Esophagus muscularis mucosa (tissue), 4 donors: ENCODE measurements at places on chromosomes 12 and 14. TPM values are rescaled to one million over a fixed set of nuclear protein-coding genes. Genes with fewer than 3 reads are reported as not detected.

- peaks cover 18% of the 10 kb centered on the region for H3K27me3 ChIP-seq
- no peak overlapping the region for H3K27ac ChIP-seq
- no peak for DNase-seq
- H3K4me1 ChIP-seq = peaks cover 8% of the 10 kb centered on the region
These were observed 140.5 kb upstream of the CCND2 start for GRCh38 chr12:4133029-4133428.

GRCh38 chr12:74539765-74540526, 2.3 kb downstream of the ATXN7L3B start:
- H3K4me3 ChIP-seq = peak overlapping the region; percentile 57
- H3K36me3 ChIP-seq = no peaks in the 10 kb centered on the region
- no peaks in the 10 kb centered on the region for H3K27me3 ChIP-seq
- H3K27ac ChIP-seq = no peak overlapping the region
- no peak for DNase-seq

The PPP1R36 gene
- total RNA-seq = not detected

DNA sequence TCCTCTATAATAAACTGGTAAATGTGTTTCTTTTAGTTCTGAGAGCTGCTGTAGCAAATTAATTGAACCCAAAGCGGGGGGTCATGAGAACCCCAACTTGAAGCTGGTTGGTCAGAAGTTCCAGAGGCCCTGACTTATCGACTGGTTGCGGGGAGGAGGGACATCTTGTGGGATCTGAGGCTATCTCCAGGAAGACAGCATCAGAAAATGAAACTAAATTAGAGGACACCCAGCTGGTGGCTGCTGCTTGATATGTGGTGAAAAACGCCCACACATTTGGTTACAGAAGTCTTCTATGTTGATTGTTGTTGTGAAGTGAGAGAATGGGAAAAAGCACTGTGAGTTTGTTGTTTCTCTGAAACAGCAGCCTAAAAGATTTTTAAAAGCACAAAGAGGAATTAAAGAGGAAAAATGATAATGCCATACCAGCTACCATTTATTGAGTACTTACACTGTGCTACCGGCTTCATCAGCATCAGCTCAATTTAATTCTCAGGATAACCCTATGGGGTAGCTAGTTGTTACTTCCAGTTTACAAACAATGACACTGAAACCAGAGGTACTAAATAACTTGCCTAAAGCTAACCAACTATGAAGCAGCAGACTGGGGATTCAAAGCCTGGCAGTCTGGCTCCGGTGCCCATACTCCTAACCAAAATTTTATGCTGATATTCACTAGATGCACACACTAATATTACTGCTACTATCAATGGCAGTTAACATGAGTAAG, 24.3 kb downstream of the DDX24 start:
- no peak overlapping the region for H3K27ac ChIP-seq
- DNase-seq = peak; percentile 19
- no peaks in the 10 kb centered on the region for H3K27me3 ChIP-seq
- H3K4me1 ChIP-seq = peaks cover 33% of the 10 kb centered on the region
- H3K4me3 ChIP-seq = no peak overlapping the region
- H3K36me3 ChIP-seq = peaks cover 100% of the 10 kb centered on the region

The C12orf50 gene
- total RNA-seq = not detected

- DNase-seq = no peak
- H3K27me3 ChIP-seq = no peaks in the 10 kb centered on the region
These were observed 59.2 kb downstream of the PPFIBP1 start for GRCh38 chr12:27583057-27583797.

DNA sequence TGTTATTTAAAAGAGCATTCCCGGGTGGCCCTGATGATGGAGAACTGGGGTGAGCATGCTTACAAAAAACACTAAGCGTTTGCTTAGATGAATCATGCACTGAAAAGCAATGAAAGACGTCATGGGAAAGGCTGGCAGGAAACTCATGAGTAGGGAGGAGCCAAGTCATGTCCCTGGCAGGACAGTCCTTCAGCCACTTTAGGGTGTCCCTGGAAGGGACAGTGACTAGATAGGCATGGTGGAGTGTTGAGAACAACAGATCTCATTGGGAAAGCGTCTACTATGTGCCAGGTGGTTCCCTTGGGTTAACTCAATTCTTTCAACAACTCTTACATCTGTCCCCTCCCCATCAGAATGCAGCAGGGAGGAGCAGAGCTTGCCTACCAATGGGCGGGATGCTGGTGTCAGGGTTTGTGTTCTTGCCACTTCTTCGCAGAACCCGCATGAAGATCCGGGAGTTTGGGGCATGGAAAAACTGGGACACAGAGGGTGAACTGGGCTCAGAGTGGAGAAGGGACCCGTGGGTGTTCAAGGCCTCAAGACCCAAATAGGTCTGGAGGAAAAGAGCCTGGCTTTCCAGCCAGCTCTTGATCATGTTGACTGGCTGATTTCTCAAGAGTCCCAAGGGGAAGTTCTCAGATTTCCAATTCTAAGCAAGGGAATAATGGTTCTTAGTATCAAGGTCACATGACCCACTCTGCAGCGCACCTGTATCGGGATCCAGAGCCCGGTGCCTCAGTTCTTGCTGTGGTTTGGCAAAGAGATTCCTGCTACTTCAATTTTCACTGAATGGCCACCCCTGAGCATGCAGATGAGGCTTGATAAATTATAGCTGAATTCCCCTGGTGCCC, 653.9 kb upstream of the TBX3 start:
- H3K4me3 ChIP-seq = no peak overlapping the region
- no peak for DNase-seq
- peaks cover 4% of the 10 kb centered on the region for H3K4me1 ChIP-seq
- H3K36me3 ChIP-seq = no peaks in the 10 kb centered on the region
- peak overlapping the region; percentile 40 for H3K27ac ChIP-seq

DNA sequence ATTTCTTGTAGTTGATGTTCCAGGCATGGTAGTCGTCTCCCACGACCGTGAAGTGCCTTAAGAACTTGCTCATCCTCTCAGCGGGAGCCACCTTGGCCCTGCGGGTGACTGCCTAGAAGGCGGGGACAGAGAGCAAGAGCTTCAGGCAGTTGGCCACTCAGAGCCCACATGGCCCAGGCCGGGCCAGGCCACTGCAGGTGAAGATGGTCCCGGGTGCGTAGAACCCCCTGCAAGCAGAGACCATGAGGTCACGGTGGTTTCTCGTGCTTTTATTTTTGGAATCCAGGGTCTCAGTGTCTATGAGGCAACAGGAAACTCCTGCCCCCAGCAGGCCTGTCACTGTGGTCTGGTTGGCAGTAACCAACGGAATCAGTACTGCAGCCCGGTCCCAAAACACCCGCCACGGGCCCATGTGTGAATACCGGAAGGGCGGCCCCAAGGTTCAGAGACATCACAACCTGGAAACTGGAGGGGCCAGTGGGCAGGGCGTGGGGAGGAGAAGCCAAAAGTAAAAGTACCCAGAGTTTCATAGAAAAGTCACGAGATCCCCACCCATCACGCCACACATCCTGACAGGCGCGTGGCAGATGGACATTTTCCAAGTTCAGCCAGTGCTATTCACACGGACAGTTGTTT, 27.5 kb downstream of the HVCN1 start:
- no peak overlapping the region for H3K27ac ChIP-seq
- H3K36me3 ChIP-seq = peaks cover 8% of the 10 kb centered on the region
- DNase-seq = no peak
- no peak overlapping the region for H3K4me3 ChIP-seq
- peaks cover 6% of the 10 kb centered on the region for H3K4me1 ChIP-seq

DNA sequence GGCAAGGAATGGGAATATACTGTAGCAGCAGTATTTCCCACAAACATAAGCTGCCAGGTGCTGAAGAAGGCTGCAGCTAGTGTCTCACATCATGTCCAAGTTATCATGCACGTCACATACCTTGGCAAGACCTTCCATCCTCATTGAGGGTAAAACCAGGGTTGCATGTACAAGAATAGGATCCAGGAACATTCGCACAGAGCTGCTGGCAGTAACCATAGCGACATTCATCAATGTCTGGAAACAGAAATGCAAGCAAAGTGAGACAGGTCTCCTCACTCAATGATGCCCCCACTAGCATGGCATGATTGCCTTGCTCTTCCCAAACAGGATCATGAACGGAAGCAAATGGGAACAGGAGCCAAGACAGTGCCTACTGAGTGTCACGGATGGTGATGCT, 23.8 kb upstream of the TC2N start:
- H3K27me3 ChIP-seq = no peaks in the 10 kb centered on the region
- H3K4me3 ChIP-seq = no peak overlapping the region
- H3K27ac ChIP-seq = no peak overlapping the region
- DNase-seq = no peak
- peaks cover 25% of the 10 kb centered on the region for H3K4me1 ChIP-seq

DNA sequence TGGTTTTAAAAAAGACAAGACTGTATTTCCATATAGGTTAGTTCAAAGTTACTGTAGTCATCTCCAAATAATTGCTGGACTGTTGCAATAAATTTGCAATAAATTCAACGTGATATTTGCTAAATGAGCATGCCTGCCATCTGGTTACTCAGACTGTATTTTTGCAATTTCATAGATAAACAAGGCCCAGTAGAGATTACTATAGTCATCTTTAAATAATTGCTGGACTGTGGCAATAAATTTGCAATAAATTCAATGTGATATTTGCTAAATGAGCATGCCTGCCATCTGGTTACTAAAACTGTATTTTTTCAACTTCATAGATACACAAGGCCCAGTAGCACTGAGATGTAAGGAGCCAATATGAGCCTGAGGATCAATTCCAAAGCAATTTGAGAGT, 5.6 kb downstream of the NTN4 start:
- DNase-seq = no peak
- no peaks in the 10 kb centered on the region for H3K27me3 ChIP-seq
- H3K36me3 ChIP-seq = peaks cover 4% of the 10 kb centered on the region
- H3K4me1 ChIP-seq = peaks cover 75% of the 10 kb centered on the region
- H3K4me3 ChIP-seq = no peak overlapping the region

The ALX1 gene
- total RNA-seq = 0.34 TPM

The FOXN4 gene
- not detected for total RNA-seq

GRCh38 chr12:130153803-130154202, 8.5 kb upstream of the FZD10 start:
- H3K27me3 ChIP-seq = no peaks in the 10 kb centered on the region
- no peaks in the 10 kb centered on the region for H3K36me3 ChIP-seq
- no peak overlapping the region for H3K27ac ChIP-seq
- H3K4me3 ChIP-seq = no peak overlapping the region
- no peaks in the 10 kb centered on the region for H3K4me1 ChIP-seq

GRCh38 chr12:57098546-57098945, 9.6 kb downstream of the NAB2 start:
- no peak for DNase-seq
- peaks cover 56% of the 10 kb centered on the region for H3K36me3 ChIP-seq
- H3K27ac ChIP-seq = peak overlapping the region; percentile 5
- no peaks in the 10 kb centered on the region for H3K27me3 ChIP-seq

The ZDHHC22 gene
- total RNA-seq = 0.13 TPM

DNA sequence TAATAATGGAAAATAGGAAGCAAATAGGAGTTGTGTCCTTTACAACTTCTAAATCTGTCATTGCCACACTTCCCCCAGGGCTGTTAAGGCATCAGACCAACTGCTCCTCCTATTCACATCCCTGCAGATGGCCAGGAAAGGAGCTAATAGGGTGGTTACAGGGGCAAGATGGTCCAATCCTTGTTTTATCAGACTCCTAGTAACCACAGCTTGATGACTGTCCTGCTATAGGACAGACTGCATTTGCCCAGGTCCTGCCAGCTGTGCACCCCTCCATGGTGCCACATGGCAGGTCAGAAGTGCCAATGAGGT, 10.9 kb upstream of the KRT2 start:
- H3K27me3 ChIP-seq = no peaks in the 10 kb centered on the region
- no peak overlapping the region for H3K4me3 ChIP-seq
- no peaks in the 10 kb centered on the region for H3K4me1 ChIP-seq
- H3K27ac ChIP-seq = no peak overlapping the region

The SMCO3 gene
- total RNA-seq = not detected

The MYRFL gene
- total RNA-seq = not detected

The TIMELESS gene
- total RNA-seq = 2.3 TPM

The PLEK2 gene
- total RNA-seq = 0.65 TPM

GRCh38 chr12:3496957-3497356, 6.0 kb downstream of the PRMT8 start:
- no peak overlapping the region for H3K27ac ChIP-seq
- peaks cover 14% of the 10 kb centered on the region for H3K4me1 ChIP-seq
- no peak overlapping the region for H3K4me3 ChIP-seq
- DNase-seq = no peak
- H3K27me3 ChIP-seq = peaks cover 29% of the 10 kb centered on the region

The KLHL42 gene
- 106 TPM for total RNA-seq

DNA sequence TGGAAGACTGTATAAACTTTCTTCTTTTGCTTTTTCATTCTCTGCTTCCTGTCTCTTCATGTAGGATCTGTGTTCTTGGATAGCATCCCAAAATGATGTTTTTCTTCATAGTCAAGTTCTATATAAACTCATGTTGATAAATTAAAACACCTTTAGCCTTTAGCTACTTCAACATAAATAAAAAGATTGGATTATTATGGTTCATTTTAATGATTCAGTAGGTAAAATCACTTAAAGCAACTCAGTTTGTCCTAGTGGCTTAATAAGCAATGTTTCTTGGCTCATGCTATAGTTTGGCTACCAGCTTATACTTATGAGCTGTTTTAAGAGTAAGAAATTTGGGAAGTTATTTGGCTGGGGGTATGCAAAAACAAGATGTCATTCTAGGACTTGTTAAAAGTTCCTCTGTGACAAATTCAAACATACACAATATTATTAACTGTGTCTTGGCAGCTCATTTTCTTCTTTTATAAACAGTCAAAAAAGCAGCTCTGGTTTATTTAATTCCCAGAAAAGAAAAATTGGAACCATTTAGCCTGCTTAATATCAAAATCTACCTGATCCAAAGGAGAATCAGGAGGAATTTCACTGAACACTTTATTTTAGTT, 111.4 kb downstream of the TMTC3 start:
- H3K27ac ChIP-seq = peak overlapping the region; percentile 65
- H3K4me1 ChIP-seq = no peaks in the 10 kb centered on the region
- H3K36me3 ChIP-seq = no peaks in the 10 kb centered on the region
- no peak for DNase-seq
- H3K27me3 ChIP-seq = no peaks in the 10 kb centered on the region

The RTL1 gene
- not detected for total RNA-seq

The RXYLT1 gene
- 19.8 TPM for total RNA-seq

- H3K27me3 ChIP-seq = no peaks in the 10 kb centered on the region
- H3K36me3 ChIP-seq = no peaks in the 10 kb centered on the region
- H3K27ac ChIP-seq = no peak overlapping the region
- H3K4me1 ChIP-seq = no peaks in the 10 kb centered on the region
- H3K4me3 ChIP-seq = no peak overlapping the region
- no peak for DNase-seq
These were observed 171.5 kb downstream of the ASCL1 start for GRCh38 chr12:103128862-103129501.
